Pulmonary artery endothelial cell (primary cell): ENCODE measurements at places on chromosomes 3 and 15. TPM values are rescaled to one million over a fixed set of nuclear protein-coding genes. Genes with fewer than 3 reads are reported as not detected.

- no peak for DNase-seq
Measured at GRCh38 chr15:61122647-61123375, 106.3 kb downstream of the RORA start.

DNA sequence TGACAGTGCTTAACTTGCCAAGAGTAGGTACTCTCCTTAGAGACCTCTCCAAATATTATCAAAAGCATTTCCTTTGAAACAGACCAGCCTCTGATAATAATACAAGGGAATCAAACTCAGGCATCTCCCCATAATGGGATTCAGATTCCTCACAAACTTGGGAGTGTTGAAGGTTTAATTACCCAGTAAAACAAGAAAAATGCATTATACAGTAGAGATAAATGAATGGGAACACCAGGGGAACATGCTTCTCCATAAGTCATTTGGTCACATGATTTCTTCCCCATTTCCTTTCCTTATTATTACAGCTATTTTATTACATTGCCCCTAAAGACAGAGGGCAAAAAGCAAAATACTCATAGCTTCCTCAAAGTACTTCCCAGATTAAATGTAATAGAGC, 325.0 kb upstream of the CDIN1 start:
- DNase-seq, result no peak

DNA sequence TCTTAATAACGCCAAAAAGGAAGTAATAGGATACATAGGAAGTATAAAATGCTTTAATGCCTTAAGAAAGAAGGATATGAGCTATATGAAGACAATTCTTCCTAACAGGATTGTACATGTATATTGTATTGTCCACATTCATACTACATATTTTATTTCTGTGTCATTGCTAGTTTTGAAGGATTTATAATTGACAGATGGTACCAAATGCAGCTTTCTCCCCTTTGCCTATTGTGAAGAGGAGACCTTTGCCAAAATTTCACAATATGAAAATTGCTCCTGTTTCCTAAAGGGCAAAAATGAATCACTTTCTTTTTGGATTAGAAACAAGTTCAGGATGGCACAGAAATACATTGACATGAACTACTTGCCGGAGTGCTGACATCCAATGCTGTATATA, 34.8 kb upstream of the EOMES start:
- DNase-seq, result no peak

DNA sequence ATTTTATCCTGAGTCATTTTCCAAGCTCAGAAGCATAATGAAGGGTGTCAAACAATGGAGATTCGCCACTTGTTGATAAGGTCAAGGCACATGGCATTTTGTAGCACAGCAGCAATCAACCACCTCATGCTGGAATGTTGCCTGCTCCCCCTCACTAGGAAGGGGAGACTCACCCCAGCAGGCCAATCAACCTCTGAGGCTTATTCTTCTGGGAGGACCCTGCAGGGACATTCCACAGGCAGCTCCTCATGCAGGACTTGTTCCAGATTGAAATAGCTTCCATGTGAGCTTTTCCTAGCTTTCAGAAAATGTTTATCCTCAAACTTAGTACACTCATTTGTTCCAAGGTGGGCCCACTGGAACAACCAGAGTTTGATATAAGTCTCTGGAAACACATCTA, 77.6 kb downstream of the SSR3 start:
- no peak for DNase-seq

- DNase-seq, result no peak
Measured at GRCh38 chr3:20230954-20231353, 44.9 kb upstream of the SGO1 start.

DNA sequence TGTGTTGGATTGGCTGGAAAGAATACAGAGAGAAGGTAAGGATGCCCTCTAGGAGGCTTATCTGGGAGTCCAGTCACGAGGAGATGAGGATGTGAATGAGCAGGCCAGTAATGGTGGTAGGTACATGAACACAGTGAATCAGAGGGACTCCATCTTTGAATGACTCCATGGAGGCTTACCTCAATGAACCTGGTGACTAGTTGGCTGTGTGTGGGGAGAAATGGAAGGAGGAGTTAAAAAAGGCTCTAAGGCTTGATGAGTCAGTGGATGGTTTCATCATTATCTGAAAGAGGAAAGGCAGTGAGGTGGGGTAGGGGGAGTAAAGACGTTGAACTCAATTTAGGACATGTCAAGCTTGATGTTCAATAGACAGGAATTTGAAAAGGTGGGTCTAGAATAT, 61.1 kb downstream of the KCNAB1 start:
- DNase-seq, result no peak

DNA sequence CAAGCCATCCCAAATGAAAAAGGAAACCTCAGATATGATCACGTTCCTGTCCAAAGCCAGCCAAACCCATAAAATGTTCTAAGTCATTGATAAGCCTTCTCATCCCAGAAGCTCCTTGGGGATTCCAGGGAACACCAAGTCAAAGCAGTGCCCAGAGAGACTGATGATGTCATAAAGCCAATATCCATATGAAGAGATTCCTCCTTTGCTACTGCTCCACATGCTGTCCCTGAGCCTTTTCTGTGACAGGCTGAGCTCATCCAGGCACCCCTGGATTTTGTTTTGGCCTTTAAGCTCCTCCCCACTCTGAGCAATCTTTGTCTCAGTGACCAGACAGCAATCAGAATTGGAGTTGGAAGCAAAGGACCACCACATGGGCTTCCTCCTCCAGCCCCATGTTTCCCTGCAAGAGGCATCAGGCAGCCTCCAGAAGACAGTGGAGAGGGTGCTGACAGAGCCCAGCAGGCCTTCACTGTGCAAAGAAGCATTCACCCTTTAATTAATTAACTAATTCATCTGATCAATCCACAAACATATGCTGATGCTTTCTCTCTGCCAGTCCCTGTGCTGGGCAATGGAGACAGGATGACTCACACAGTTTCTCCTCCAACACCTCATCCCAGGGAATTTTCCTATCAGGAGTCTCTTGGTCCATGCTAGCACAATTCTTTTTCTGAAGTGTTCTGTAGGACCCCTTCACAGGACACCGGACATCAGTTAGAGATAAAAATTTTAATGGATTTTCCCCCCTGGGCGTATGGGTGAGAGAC, 25.0 kb downstream of the MEX3B start:
- no peak for DNase-seq

- DNase-seq, result no peak
Measured at GRCh38 chr3:161905520-161906132, 409.0 kb downstream of the OTOL1 start.

GRCh38 chr3:112395181-112395895, 62.4 kb downstream of the CD200 start:
- DNase-seq, result peak; percentile 89

DNA sequence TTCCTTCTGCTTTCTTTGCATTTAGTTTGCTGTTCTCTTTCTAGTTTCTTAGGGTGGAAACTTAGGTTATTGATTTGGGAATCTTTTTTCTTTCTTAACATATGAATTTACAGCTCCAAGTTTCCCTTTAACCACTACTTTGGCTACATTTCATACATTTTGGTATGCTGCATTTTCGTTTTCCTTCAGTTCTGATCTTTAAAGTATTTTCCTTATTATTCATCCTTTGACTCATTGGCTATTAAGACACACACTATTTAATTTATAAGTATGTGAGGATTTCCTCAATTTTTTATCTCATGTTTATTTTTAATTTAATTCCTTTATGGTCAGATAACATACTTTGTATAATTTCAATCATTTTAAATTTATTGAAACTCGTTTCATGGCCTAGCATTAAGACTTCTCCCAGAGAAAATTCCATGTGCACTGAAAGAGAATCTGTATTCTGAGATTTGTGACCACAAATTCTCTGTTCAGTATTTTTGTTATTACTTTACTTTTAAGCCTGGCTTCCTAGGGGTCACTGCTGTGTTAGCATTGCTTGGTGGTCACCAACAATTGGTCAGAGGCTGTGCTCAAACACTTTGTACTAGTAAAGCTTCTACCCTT, 87.7 kb downstream of the CFAP20DC start:
- no peak for DNase-seq

- DNase-seq, result no peak
Measured at GRCh38 chr15:69653846-69654245, 201.2 kb downstream of the RPLP1 start.

- DNase-seq, result no peak
Measured at GRCh38 chr15:80749589-80749988, 29.6 kb upstream of the CEMIP start.

GRCh38 chr3:107598926-107599771, 76.4 kb downstream of the BBX start:
- DNase-seq, result no peak

GRCh38 chr3:43287500-43287873, 1.1 kb downstream of the SNRK start:
- DNase-seq, result no peak

GRCh38 chr3:17678116-17678741, 64.2 kb downstream of the TBC1D5 start:
- DNase-seq, result no peak

DNA sequence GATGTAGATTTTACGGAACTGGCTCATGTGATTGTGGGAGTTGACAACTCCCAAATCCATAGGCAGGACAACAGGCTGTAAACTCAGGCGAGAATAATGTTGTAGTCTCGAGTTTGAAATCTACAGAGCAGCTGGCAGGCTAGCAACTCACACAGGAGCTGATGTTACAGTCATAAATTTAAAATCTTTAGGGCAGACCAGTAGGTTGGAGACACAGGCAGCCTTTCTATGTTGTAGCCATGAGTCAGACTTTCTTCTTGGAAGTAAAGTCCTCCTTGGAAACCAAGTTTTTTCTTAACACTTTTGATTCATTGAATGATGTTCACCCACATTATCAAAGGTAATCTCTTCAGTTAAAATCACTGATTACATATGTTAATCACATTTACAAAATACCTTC, 89.1 kb upstream of the ALCAM start:
- no peak for DNase-seq

- peak; percentile 82 for DNase-seq
Measured at GRCh38 chr3:25664812-25665314, at the start of gene TOP2B. TSS of gene TOP2B (minus strand) at chr3:25664907. CDS start at chr3:25664297, 610 bp downstream.

GRCh38 chr3:179000144-179000543, 71.5 kb downstream of the ZMAT3 start:
- DNase-seq, result no peak

- DNase-seq, result no peak
Measured at GRCh38 chr3:88151358-88151757, 1.6 kb downstream of the C3orf38 start.

DNA sequence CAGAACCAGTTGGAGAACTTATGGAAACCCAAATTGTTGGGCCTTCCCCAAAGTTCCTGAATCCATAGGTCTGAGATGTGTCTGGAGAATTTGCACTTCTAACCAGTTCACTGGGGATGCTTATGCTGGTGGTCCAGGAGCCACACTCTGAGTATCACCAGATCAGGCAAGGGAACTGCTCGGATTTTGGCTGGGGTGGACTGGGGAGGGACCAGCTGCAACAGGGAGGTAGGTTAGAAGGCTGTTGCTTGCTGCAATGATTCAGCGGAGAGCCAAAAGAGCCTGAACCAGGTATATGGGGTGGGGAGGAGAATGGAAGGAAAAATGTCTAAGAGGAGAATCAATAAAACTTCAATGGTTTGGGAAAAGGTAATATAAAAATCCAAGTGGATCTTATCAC, 45.9 kb upstream of the EPHB1 start:
- no peak for DNase-seq

DNA sequence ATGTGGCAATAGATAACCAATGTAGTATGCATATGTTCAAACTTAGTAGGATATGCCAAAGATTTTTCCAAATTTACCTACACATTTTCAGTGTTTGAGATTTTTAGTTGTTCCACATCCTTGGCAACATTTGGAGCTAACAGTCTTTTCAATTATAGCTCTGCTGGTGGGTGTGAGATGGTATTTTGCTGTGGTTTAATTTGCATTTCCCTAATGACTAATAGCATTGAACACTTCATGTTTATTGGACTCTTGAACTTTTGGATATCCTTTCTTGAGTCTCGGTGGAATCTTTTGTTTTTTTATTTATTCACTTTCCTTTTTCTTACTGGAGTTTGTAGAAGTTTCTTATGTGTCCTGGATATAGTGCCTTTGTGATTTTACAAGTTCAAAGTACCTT, 11.0 kb upstream of the ILDR1 start:
- DNase-seq, result no peak

- peak; percentile 41 for DNase-seq
Measured at GRCh38 chr3:110815008-110815583, 256.5 kb upstream of the NECTIN3 start.

DNA sequence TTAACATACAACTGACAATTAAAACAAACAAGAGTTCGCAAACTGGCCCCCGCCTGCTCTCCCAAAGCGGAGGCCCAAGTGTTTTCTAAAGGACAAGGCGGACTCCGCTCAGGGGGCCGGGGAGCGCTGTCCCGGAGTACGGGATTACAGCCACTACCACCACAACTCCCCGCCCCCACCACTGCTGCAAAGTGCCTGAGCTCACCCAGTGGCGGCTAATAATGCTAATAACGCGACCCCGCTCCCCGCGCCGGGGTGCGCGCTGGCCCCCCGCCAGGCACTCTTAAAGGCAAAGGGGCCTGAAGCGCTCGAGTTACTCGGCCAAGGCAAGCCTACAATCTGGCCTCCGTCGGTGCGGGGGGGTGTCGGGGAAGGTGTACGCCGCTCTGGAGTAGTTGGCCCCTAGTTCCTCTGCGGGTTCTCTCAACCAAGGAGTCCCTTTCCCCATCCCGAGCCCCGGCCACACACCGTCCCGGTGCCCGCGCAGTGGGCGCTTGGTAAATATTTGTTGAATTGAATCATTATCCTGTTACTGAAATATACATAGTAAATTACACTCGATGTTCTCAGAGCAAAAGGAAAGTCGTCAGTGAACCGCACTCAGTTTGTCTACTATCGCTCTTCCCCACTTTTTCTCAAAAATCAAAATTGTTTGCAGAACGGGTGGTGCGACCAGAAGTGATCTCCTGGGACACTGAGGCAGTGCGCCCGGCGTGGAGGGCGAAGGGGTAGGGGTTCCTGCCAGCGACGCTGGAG, 827 bp downstream of the WNT5A start:
- no peak for DNase-seq

- no peak for DNase-seq
Measured at GRCh38 chr3:143769616-143770015, 78.7 kb downstream of the SLC9A9 start.

DNA sequence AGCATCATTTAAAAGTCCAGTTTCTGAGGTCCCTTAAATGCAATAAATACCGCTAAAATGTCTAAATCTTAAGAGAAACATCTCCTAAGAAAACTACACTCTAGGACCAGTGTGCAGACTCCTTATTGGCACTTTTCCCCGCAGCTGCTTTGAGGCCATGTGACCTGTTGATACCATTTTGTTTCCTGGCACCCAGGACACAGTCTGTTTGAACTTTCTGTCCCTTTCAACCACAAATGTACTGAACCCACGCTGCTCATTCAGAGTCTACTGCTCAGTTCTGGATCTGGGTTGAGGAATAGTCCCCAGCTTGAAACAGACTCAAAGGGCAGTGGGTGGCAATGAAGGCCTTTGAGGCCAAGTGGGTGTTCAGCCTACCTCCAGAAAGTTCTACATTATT, 17.1 kb downstream of the LDHAL6B start:
- no peak for DNase-seq

The C3orf52 gene
- 5.7 TPM in 2 replicates for total RNA-seq

The ARHGAP11A gene
- total RNA-seq, result 22.9 and 35.9 TPM in 2 replicates

The CIB1 gene
- total RNA-seq, result 33.4 and 44.6 TPM in 2 replicates

The ZNF710 gene
- 14.5 and 16.0 TPM in 2 replicates for total RNA-seq

The GRAMD1C gene
- total RNA-seq, result 19.0 and 20.2 TPM in 2 replicates

The THPO gene
- total RNA-seq, result 0.07 TPM in 1 of 2 replicates, not detected in the other

The NPRL2 gene
- 19.9 and 20.1 TPM in 2 replicates for total RNA-seq

The CCR9 gene
- total RNA-seq, result not detected in 2 replicates

The ZMYND10 gene
- total RNA-seq, result 0.13 and 0.35 TPM in 2 replicates
